ENCODE measurements at places on chromosomes 3 and 15.

GRCh38 chr3:54968546-54969172 is 40.8 kb upstream of the LRTM1 start:
- DNase-seq = no peak

DNA sequence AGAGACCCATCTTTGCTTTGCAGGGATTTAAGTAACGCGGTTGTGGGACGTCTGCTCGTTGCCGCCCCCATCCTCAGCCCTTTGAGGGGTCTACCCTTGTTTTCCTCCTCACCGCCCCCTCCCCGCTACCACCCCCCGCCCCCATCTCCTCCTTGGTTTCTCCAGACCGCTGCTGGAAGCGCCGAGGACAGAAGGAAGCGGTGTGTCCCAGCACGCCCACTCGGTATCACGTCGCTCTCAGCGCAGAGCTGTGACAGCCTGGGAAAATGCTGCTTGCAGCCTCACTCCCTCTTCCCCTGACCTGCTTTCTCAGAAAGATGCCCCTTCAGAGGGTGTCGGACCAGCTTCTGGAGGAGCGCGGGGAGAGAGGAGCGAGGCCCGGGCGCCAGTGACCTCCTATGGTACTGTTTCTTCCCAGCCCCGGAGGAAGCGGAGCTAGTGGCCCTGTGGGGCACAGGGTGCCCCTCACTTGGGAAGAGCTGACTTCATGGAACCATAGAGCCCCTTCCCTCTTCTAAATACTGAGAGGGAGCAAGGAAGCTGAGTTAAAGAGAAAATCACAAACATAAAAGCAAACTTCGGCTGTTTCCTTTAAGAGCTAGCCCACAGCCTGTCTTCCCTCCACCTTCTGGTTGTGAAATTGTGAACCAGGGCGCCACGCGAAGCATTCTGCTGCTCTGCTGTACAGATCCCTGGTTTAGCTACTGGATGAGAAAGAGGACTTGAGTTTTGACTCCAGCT is 698 bp downstream of the IL1RAP start:
- DNase-seq = no peak

DNA sequence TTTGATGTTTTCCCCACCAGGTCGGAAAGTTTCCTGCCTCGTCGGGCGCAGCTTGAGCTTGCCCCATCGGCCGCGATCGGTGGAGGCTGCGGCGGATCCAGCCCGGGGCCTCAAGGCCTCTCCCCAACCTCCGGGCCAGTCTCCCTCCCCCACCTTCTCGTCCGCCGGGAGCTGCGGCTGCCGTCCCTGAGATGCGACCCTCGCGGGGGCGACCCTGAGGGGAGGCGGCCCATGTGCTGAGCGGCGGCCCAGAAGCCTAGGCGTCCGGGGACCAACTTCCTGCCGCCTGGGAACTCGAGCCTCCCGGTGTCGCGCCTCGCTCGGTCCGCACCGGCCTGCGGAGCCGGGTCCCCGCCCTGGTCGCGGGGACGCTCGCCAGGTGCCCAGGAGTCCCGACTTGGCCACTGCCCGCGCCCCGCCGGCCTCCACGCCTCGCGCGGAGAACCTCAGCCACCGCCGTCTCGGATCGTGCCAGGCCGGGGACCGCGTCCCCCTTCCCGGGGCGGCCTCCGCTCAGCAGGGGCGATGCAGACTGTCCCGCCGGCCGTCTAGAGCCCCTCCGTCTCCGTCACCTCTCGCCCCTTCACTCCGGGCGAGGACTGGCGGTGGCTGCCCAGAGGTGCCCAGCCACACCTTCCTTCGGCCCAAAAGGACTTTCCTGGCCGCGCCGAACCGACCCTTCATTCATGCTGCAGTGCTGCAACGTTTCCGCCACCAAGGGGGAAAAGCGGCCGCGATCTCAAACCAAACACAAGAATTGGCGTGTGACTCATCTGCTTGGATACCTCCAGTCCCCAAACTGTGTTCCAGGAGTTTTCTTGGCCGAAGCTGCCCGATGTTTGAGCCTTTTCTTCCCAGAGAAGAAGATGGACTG is 656 bp downstream of the SLMAP start:
- no peak for DNase-seq

DNA sequence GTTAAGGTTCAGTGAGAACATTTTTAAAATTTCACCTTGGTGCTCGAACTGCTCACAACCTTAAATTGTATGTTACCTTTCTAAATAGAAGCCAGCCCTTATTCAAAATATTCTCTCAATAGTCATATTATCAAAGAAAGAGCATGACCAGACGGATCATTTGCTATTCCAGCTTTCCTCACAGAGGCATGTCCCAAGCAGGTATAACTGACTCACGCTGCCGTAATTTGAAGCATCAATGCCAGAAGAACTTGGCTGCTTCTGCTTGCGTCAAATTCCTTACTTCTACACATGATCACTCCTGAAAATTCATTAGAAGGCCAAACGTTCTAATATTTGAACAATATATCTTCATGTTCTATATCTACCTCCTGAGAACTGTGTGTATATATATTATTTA is 69.5 kb upstream of the VGLL4 start:
- DNase-seq = no peak

DNA sequence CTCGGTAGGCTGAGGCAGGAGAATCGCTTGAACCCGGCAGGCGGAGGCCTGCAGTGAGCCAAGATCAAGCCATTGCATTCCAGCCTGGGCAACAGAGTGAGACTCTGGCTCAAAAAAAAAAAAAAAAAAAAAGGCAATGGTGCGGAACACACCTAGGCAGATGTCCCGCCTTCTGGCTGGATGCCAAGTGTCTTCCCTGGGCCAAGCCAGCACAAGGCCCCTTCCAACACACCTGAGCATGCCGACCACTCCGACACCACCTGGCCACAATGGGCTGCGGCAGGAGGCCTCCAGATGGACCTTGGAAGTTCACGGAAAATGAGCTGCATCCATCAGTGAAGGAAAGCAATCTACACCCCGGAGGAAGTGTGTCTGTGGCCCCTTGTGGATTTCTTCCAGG is 19.0 kb downstream of the NUP210 start:
- DNase-seq = no peak

- DNase-seq = no peak
Observed at GRCh38 chr15:40957581-40958051, 4.3 kb downstream of the CHAC1 start.

- DNase-seq = no peak
Observed at GRCh38 chr15:57662802-57663201, 43.7 kb upstream of the POLR2M start.

GRCh38 chr3:100458814-100459213 is 33.6 kb upstream of the TMEM45A start:
- DNase-seq = no peak

DNA sequence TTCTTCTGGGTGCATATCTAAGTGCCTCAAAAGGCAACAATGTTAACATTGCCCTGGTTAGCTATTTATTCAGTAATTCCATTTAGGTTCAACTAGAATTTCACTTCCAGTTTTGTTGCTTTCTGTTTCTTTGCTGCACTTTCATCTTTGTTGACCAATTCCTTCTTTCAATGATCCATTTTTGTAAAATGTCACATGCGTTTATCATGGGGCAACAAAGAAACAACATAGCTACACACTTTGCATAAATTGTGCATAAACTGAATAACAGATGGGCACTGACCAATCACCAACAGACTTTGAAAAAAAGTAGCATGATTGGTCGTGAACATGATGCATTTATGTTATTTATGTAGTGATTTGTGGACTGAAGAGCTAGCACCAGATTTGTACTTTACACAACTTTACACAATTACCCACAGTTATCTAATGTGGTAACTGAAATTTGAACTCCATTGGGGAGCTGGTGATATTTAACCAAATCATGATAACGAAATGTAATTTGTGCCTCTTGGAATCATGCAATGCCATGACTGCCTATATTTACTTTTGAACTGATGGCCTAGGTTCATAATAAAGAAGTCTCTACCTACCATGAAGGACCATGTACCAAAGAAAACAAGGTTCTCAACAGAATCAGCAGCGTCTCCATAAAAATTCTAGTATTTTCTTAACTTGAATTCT is 7.1 kb upstream of the CPOX start:
- DNase-seq = no peak

DNA sequence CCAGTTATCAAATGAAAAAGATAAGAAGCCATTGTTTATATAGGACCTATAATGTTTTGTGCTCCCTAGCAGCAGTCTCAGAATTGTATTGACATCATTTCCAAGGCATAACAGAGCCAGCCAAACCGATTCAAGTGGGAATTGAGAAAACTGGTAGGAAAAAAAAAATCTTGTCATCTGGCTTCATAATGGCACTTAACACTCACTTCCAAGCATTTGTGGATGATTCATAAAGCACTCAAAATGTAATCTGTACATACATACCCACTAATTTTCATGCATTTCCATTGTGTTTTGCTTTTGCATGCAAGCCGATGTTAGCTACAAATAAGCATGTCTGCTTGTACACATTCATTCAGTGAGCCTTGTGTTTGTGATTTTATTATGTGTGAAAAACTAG is 18.6 kb upstream of the TRPC1 start:
- DNase-seq = no peak

GRCh38 chr3:88150371-88150770 is 612 bp downstream of the C3orf38 start:
- no peak for DNase-seq

DNA sequence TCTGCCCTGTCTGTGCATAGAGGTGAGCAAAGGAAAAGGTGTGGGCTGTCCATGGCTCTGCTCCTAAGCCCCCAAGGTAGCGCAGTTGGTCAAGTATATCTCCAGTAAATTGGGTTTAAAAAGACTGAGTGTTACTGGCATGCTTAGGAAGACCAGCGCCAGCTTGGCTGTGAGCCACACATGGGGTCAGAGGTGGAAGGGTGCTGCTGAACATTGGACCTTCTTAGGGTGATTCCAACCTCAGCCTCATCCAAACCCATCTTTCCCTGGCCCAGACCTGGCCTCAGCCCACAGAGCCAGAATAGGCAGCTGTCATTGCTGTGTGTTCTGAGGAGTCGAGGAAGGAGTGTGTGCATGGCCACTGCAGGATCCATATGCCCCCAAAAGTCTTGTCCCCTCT is 5.6 kb downstream of the IL17RE start:
- DNase-seq = no peak

GRCh38 chr15:65646486-65646885 is 24.7 kb downstream of the SLC24A1 start:
- no peak for DNase-seq

DNA sequence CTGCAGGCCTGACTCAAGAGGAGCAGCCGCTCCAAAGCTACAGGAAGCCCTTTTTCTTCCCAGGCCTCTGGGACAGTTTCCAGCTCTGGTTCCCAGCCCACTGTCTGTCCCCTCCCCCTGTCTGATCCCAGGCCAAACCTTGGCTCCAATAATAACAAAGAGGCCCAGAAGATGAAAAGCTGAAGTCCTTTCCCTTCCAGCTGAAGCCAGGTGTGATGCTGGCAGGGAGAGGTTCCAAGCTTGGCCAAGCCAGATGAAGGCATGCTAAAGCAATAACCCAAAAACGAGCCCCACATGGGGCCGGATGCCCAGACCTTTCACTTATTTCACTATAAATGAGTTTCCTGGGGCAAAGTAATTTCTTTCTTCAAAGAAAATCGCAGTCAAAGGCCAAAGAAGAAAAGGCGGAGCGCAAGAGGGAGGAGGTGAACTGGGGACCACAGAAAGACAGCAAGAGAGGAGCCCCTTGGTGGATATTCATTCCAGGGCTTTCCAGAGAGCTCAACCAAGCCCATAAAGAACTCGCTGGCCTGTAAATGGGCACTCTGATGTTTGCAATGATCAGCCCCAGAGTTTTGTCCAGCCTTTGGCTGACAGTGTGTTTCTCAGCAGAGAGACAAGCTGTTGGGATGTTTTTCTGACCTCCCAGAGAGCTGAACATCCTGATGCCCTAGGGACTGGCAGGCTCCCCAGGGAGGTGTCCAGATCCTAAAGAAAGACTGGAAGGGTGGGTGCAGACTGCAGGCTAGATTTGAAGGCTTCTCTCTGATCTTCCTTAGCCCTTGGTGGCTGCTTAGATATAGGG is 157.6 kb downstream of the UACA start:
- DNase-seq = no peak

GRCh38 chr3:192082730-192083660 is 622.0 kb downstream of the PYDC2 start:
- no peak for DNase-seq

GRCh38 chr3:191133359-191133758 is 65.7 kb upstream of the OSTN start:
- no peak for DNase-seq

GRCh38 chr3:12890610-12891390 is 49.4 kb upstream of the RPL32 start:
- DNase-seq = no peak

GRCh38 chr3:168154089-168154488 is 58.4 kb upstream of the GOLIM4 start:
- no peak for DNase-seq

DNA sequence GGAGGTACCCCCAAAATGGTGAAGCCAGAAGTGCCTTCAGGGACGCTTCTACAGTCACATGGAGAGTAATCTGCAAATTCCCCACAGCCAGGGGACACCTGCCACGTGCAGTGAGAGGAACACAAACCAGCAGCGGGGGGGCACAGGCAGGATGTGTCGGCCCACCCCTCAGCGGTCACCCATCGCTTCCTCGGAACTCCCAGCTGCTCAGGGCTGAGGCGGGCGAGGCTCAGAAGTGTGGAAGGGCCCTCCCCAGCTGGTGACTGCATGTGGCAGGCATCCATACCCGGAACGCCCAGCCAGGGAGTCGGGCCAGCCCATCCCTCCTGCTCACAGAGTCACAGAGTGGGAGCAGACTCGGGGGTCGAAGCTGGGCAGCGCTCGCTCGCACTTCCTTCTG is 63.7 kb downstream of the SLC12A8 start:
- DNase-seq = no peak

- DNase-seq = no peak
Observed at GRCh38 chr15:58291848-58292247, 139.9 kb upstream of the LIPC start.

DNA sequence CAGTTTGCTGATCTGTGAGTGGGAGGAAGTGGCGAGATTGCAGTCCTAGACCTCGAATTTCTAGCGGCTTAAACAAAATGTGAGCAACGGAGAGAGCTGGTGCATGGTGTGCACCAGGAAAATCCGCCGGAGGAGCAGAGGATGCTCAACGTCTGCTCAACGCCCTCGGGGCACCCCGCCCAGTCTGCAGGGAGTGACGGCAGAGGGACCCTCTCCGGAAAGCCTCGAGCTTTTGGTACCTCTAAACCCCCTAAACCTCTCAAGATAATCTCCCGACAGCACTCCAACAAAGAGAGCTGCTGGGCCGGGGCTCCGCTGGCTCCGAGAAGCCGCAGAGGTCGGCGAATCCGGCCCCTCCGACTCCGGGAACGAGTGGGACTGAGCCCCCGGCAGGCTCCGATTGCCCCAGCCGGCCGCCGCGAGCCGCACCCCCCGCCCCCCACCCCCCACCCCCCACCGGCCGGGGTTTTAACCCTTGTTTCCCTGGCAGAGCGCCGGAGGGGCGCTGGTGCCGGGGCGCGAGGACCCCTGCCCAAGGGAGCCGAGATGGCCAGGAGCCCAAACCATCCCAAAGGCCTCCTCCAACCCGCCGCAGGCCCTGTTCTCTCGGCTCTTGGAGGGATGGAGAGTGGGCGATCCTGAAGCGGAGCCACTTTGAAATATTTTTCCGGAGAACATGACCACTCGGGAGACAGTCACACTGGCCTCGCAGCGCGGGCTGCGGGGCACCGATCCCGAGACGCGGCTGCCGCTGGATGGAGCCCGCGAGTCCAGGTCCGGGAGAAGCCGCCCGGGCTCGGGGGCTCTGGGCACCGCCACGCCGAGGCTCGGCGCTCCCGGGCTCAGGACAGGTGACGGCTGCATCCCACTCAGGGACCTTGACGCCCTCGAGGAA is 1.5 kb downstream of the MEGF11 start:
- peak; percentile 27 for DNase-seq

- peak; percentile 26 for DNase-seq
Observed at GRCh38 chr3:157360044-157360443, 76.6 kb upstream of the PTX3 start.
